ENCODE measurements at places on chromosomes 3 and 15.

- DNase-seq = no peak
Measured at GRCh38 chr15:69299943-69300588, 1.4 kb downstream of the PAQR5 start.

- no peak for DNase-seq
Measured at GRCh38 chr3:79845546-79845945, 77.7 kb upstream of the ROBO1 start.

- DNase-seq = no peak
Measured at GRCh38 chr3:160885791-160886286, 129.8 kb downstream of the PPM1L start.

DNA sequence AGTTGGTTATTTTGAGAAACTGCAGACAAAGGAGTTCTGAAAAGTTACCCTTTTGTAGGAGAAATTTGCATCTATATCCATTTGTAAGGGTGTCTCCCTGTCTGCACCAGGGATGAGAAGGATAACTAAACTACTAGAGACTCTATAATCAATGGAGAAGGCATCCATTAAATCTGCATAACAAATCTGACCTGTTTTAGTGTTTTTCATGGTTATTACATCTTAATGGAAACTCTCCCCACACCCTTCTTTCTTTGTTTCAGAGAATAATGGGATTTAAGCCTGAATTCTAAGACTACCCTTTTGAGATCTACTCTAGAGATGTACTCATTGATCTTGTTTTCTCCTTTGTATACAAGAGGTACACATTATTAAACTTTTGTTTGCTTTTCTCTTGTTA, 82.0 kb upstream of the DAZL start:
- DNase-seq = no peak

- no peak for DNase-seq
Measured at GRCh38 chr3:171133337-171133736, 106.8 kb upstream of the SLC2A2 start.

DNA sequence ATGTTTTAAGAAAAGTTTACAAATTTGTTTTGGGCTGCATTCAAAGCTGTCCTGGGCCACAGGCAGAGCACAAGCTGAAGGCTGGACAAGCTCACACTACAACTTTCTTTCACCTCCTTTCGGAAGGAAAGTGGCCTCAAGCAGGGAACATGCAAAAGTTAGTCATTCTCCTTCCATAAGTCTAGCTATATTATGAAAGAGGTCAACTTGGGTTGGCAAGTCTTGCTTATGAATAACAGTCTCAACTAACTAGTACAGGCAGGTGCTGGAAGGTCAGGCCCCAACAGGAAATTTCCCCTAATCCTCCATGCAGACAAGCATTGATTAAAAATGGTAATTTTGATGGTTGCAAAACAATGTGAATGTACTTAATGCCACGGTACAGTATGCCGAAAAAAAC, 69.4 kb downstream of the OSBPL10 start:
- no peak for DNase-seq

DNA sequence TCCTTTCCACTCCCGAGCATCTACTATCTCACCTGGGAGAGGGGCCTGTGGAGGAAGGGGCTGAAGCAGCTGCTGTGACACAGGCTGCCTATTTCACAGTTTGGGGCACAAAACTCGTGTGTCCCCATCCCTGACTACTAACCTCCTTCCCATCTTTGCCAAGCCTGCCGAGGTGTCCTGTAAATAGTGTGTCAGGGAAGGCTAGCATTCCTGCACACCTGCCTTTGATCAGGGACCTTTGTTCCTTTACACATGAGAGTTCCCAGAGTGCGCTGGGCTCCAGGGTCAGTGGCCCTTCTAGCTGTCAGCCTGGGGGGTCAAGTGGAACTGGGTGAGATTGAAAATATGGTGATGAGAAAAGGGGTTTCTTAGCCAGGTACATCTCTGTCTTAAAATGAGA, 13.0 kb upstream of the TF start:
- DNase-seq = no peak

DNA sequence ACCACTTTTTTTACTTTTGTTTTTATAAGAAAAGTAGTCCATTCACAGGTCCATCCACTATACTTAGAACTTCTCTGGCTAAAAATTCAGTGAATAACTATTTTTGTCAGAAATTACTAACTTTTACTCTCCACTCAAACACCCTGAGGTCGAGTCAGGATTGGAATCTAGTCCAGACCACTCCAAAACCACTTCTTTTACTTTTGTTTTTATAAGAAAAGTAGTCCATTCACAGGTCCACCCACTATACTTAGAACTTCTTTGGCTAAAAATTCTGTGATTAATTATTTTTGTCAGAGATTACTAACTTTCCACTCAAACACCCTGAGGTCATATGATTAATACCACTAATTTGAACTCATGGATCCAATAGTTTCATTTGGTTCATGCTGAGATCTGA, 239.4 kb downstream of the RORA start:
- no peak for DNase-seq

DNA sequence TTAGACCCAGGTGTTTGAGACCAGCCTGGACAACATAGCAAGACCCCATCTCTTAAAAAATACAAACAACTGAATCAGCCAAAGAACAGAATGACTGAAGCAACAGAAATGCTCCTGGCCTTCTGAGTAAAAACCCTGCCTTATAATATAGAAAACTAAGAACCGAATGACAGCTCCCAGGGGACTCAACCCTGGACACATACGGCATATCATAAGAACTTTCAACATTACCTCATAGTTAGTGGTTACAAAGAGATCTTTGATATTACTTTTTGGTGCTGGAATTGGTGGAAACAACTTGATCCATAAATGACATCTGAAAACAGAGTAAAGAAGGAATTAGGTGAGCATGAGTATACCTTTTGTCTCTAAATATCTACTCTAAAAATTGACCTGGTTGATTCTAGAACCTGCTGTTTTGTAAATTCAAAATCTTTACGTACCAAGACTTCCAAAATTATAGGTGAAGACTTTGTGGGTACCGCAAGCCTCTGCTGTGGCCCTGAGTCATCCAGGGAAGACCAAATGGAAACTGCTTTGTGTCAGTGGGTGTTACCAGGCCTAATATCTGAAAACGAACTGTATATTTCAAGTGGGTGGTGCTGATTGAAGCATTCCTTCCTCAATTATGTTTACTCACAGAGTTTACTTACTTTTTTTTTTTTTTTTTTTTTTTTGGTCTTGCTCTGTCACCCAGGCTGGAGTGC, 35.5 kb downstream of the IL5RA start:
- DNase-seq = no peak

- DNase-seq = no peak
Measured at GRCh38 chr3:72448375-72448823, 399.8 kb downstream of the SHQ1 start.

- DNase-seq = no peak
Measured at GRCh38 chr3:184741259-184741556, 29.3 kb upstream of the MAGEF1 start.

GRCh38 chr3:44510000-44510368, 32.5 kb upstream of the ZNF445 start:
- DNase-seq = no peak

GRCh38 chr3:49869525-49870126, at the start of gene CAMKV:
Gene CAMKV, minus strand, starts transcription at chr3:49869906. Its CDS starts 7,518 bp downstream, at chr3:49862388.
- DNase-seq = no peak

GRCh38 chr3:120821426-120821825, 78.9 kb downstream of the GTF2E1 start:
- DNase-seq = no peak

DNA sequence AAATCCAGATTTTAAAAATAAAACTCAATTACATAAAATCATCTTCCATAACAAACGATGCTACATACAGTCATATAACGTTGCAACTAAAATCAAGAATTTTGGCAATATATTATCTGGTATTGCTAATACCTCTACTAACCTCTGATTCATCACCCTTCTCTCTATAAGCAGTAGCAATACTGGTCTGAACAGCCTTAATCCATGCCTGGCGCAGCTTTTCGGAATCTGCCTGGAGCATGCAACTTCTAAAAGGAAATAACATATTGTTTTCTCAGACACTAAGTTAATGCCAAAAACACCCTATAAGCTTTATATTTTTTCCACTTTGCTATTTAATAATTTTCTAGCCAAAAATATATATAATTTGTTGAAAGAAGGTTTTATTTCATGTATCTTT, 35.4 kb upstream of the XXYLT1 start:
- DNase-seq = no peak

DNA sequence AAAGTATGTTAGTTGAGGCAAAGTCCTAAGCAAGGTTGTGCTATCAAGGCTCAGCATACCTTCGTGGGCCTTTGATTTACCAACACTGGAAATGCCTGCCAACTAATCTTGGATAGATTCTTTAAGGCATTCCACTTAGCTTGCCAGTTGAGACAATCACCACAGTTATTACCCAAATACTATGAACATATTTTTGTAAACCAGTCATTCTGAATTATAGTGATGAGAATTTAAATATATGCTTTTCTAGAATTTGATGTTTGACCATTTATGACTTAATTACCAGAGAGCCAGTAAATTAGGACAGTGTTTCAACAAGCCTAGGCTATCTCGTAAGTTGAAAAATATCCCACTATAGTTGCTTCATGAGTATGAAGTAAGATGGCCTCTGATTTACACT, 15.5 kb downstream of the TRIM59 start:
- DNase-seq = no peak

DNA sequence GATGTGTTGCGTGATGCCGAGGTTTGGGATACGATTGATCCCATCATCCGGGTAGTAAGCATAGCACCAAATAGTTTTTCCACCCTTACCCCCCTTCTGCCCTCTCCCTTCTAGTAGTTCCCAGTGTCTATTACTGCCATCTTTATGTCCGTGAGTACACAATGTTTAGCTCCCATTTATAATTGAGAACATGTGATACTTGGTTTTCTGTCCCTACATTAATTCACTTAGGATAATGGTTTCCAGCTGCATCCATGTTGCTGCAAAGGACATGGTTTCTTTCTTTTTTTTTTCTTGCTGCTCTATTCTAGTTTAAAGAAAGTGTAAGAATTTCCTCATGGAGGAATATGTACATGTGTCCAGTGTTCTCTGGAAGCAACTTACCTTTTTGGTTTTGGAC, 51.8 kb downstream of the NSUN3 start:
- no peak for DNase-seq

GRCh38 chr15:85019815-85020590, 38.3 kb downstream of the PDE8A start:
- no peak for DNase-seq
